Activated CD4-positive, alpha-beta T cell treated with anti-CD3 and anti-CD28 coated beads, Interleukin-2, amount 10 ng/mL, durations not matched to agents 7 days and 5 days (primary cell): ENCODE measurements at places on chromosomes 11 and 22. TPM values are rescaled to one million over a fixed set of nuclear protein-coding genes. Genes with fewer than 3 reads are reported as not detected.
A peak's percentile ranks its signal among the peaks of the same experiment; 100 is the strongest.

- peaks cover 64% of the 10 kb centered on the region for H3K36me3 ChIP-seq
- H3K4me3 ChIP-seq: peak overlapping the region; percentile 68
- H3K4me1 ChIP-seq: peaks cover 77% of the 10 kb centered on the region
- no peaks in the 10 kb centered on the region for H3K27me3 ChIP-seq
- peak overlapping the region; percentile 77 for H3K27ac ChIP-seq
- DNase-seq: no peak
These were observed 24.6 kb upstream of the TMA7B start for GRCh38 chr22:39935612-39936011.

DNA sequence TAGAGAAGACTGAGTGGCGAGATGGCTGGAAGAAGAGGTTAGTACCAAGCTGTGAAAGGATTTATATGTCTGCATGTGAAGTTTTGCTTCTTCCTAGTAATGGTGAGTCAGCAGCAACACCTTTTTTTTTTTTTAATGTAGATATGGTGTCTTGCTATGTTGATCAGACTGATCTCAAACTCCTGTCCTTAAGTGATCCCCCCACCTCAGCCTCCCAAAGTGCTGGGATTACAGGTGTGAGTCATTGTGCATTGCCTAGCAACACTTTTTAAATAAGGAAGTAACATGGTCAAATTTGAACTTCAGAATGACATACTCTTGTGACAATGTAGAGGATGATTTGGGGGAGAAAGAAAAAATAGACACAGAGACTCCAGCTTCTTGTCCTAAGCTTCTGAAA lies 6.5 kb upstream of the CSTPP1 start:
- no peak for DNase-seq
- H3K27ac ChIP-seq: no peak overlapping the region
- peaks cover 14% of the 10 kb centered on the region for H3K27me3 ChIP-seq

GRCh38 chr11:5596607-5597201 lies at the start of gene TRIM6:
TRIM6 (plus strand) TSS chr11:5596637; CDS start chr11:5596898, 261 bp downstream.
- peak within 1 kb of the TSS; percentile 69 for H3K4me3 ChIP-seq
- no peaks in the 10 kb centered on the region for H3K36me3 ChIP-seq
- DNase-seq: peak; percentile 15
- peaks cover 10% of the 10 kb centered on the region for H3K4me1 ChIP-seq

- H3K27me3 ChIP-seq: no peaks in the 10 kb centered on the region
- H3K36me3 ChIP-seq: peaks cover 3% of the 10 kb centered on the region
- H3K4me1 ChIP-seq: peaks cover 36% of the 10 kb centered on the region
- no peak overlapping the region for H3K27ac ChIP-seq
- DNase-seq: no peak
These were observed 7.8 kb downstream of the MYEOV start for GRCh38 chr11:69301455-69302401.

DNA sequence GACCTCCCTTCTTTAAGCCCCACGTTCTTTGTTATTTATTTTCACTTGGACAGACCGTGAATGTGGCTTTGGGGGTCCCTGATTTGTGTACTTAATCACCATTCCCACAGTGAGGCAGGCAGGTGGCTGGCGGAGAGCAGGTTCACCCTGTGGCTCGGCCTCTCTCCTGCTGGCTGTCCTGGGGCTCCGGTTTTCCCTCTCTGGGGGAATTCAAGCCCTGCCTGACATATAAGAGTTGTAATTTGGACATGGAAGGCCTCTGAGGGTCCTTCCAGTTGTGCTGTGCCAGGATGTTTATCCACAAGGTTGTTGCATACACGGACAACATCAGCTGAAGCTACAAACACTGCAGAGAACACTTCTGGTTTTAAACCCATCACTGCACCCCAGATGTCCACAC lies 824.5 kb downstream of the TBC1D22A start:
- no peaks in the 10 kb centered on the region for H3K4me1 ChIP-seq
- H3K4me3 ChIP-seq: no peak overlapping the region
- no peaks in the 10 kb centered on the region for H3K27me3 ChIP-seq
- H3K27ac ChIP-seq: no peak overlapping the region

- no peak overlapping the region for H3K27ac ChIP-seq
- peaks cover 3% of the 10 kb centered on the region for H3K27me3 ChIP-seq
- H3K4me1 ChIP-seq: no peaks in the 10 kb centered on the region
- no peaks in the 10 kb centered on the region for H3K36me3 ChIP-seq
These were observed 153.6 kb downstream of the RCN1 start for GRCh38 chr11:32244453-32244852.

GRCh38 chr11:122772945-122773344 lies 65.4 kb upstream of the CRTAM start:
- peaks cover 6% of the 10 kb centered on the region for H3K4me1 ChIP-seq
- H3K36me3 ChIP-seq: no peaks in the 10 kb centered on the region
- no peak for DNase-seq
- no peaks in the 10 kb centered on the region for H3K27me3 ChIP-seq
- no peak overlapping the region for H3K4me3 ChIP-seq

Gene SLC5A1
- total RNA-seq: not detected

Gene DNAJB7
- not detected for total RNA-seq
